Ascending aorta (tissue), 2 donors: ENCODE measurements at places on chromosomes 12 and 14. TPM values are rescaled to one million over a fixed set of nuclear protein-coding genes. Genes with fewer than 3 reads are reported as not detected.

DNA sequence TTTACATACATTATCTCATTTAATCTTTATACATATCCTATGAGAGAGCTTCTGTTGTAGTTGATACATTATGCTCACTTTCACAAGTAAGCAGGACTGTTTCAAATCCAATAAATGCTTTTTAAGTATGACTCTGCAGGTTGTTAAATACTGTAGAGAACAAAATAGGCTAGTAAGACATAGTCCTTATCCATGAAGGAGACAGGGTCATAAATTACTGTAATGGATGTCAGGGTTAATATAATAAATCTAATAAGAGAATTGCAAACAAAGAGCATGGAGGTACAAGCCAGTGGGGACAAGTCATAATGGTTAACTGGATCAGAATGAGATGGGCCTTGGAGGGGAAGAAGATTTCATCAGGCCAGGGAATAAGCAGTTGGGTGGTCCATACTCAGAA, 303.8 kb upstream of the RGS6 start:
- peaks cover 5% of the 10 kb centered on the region for H3K36me3 ChIP-seq
- no peak overlapping the region for H3K27ac ChIP-seq
- no peak for DNase-seq
- no peak overlapping the region for H3K4me3 ChIP-seq
- no peaks in the 10 kb centered on the region for H3K4me1 ChIP-seq

DNA sequence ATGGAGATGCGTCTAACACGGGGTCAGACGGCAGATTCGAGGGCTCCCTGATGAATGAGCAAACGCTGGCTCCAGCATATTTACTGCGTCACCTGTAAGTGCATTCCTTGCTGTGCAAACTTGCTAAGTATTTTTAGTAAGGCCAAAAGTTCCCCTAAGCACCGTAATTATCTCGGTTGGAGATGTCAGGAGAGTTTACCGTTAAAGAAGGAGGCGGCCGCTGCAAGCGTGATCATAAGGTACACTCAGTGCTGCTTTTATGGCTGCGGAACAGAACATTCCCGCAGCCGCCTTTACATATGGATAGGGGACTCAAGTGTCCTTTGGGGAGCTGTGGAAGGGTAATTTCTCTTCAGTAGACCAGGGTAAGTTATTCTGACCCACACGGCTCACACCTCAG, 175.6 kb downstream of the GLT1D1 start:
- H3K4me1 ChIP-seq: no peaks in the 10 kb centered on the region
- H3K27me3 ChIP-seq: no peaks in the 10 kb centered on the region
- no peak overlapping the region for H3K27ac ChIP-seq
- no peak overlapping the region for H3K4me3 ChIP-seq
- no peaks in the 10 kb centered on the region for H3K36me3 ChIP-seq
- DNase-seq: no peak

The LRCOL1 gene
- not detected for total RNA-seq

The KRT8 gene
- 54.3 TPM for total RNA-seq

The BICDL1 gene
- not detected for total RNA-seq

DNA sequence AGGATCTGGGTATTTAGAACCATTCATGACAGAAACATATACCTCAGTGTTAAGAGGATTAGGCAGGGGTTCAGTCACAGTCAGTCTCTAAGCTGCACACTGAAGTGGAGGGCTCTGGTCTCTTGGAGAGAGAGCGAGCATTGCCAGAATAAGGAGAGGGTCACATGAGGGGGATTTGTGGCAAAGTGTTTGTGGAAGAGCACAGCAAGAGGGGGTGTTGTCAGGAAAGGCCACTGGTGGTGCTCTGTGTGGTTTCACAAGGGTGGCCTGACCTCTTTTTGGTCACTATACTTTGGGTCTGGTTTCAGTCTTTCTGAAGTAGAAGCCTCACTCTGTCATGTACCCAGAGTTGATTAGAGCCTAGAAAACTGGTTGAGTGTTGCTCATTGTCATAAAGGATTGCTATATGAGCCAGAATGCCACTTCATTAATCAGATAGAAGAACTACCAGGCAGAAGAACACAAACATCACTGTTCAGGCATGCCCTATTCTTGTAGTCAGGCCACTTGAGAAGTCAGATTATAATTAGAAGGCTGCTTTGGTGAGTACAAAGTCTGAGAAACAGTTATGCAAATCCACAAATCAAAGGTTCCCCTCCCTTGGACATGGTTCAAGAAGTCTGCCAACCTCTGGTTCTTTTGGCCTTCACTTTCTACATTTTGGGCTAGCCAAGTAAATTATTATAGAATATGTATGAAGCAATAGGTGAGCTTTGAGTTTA, 8.4 kb downstream of the TMEM19 start:
- DNase-seq: no peak
- peaks cover 17% of the 10 kb centered on the region for H3K36me3 ChIP-seq
- no peaks in the 10 kb centered on the region for H3K27me3 ChIP-seq
- H3K4me1 ChIP-seq: no peaks in the 10 kb centered on the region

DNA sequence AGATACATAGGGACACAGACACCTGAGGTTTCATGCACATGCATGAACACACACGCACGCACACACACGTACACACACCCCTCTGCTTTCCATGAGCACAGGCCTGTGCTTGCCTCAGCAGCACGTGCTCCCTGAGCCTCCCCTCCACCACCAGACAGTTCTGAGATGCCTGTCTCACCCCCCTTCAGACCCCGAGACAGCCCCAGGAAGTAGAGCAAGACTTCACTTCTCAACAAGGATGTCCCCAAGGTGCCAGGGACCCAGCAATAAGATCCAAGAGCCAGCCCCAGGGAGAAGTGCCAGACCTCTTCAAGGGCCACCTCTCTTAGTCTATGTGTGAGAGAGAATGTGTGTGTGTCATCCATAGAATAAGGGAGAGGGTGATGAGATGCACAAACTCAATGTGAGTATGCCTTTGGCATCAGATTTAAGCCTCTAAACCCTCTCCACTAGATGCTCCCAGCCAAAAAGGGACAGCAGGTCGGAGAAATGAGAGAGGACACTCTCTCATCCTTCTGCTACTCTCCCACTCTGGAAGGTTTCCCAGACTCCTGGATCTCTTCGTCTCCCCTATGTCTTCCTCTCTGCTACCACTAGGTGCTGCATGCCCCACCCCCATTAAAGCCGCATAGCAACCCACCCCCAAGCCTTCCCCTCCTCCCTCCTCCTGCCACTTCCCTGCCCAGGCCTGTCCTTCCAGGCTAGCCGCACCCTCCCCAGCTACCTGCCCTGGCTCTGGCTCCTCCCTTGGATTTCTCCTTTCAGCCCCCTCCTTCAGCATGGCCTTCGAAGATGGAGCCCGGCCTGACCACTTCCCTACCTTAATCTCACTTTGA, 7.7 kb downstream of the RARG start:
- no peak for DNase-seq
- H3K4me3 ChIP-seq: peak overlapping the region; percentile 17
- H3K27ac ChIP-seq: peak overlapping the region; percentile 96

The TEX52 gene
- not detected for total RNA-seq

DNA sequence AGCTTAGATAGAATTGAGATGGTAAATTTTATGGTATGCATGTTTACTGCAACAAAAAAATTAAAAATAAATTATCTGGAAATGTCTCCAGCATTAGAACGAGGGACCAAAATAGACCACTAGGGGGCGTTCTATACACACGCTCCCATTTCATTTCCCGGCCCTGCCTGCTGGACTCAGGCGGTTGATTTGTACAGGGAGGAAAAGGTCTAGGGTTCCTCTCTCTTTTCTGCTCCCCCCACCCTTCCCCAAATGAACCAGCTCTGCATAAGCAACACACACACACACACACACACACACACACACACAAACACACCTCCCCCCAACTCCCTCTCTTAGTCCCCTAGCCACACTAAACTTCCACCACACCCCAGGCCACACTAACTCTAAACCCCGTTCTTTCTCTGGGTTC, 7.8 kb upstream of the DTX1 start:
- no peaks in the 10 kb centered on the region for H3K27me3 ChIP-seq
- no peak overlapping the region for H3K4me3 ChIP-seq
- DNase-seq: no peak
- H3K4me1 ChIP-seq: no peaks in the 10 kb centered on the region

DNA sequence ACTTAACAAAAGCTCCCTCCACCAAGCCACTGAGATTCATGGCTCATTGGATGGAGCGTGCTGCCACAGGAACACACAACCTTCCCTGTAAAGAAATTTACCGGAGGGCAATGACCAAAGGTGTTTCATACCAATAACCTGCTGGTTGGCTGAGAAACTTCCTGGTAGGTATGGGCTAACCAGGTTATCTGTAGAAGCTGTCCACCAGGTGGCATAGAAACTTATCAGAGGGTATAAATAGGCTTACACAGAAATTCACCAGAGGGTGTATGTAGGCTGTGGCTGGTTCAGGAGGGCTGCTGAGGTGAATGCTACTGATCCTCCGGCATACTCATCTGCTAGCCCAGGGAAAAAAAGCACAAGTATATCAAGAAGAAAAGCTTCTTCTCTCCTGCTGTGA, 27.1 kb upstream of the MTERF2 start:
- no peak overlapping the region for H3K4me3 ChIP-seq
- no peak for DNase-seq
- H3K27ac ChIP-seq: no peak overlapping the region
- H3K4me1 ChIP-seq: no peaks in the 10 kb centered on the region
- no peaks in the 10 kb centered on the region for H3K27me3 ChIP-seq
